Cerebellum (tissue), 4 donors: ENCODE measurements at places on chromosomes 5 and 9. TPM values are rescaled to one million over a fixed set of nuclear protein-coding genes. Genes with fewer than 3 reads are reported as not detected.

RALGPS1 gene
- total RNA-seq = 84.7 TPM

CREBRF gene
- total RNA-seq = 23.5 TPM

PTAR1 gene
- 110 TPM for total RNA-seq

CARTPT gene
- total RNA-seq = not detected

LCN2 gene
- total RNA-seq = not detected

NEUROG1 gene
- 2.6 TPM for total RNA-seq

BHMT2 gene
- total RNA-seq = 0.82 TPM

MSMP gene
- not detected for total RNA-seq

PAIP1 gene
- total RNA-seq = 87.2 TPM

IPO11 gene
- 36.7 TPM for total RNA-seq

ENC1 gene
- total RNA-seq = 410 TPM

GPR151 gene
- 0.18 TPM for total RNA-seq

ADAMTS12 gene
- total RNA-seq = 7.6 TPM
